Left lung (tissue), 14 donors: ENCODE measurements at places on chromosomes 16 and 17. TPM values are rescaled to one million over a fixed set of nuclear protein-coding genes. Genes with fewer than 3 reads are reported as not detected.

GRCh38 chr16:55039931-55040330, 109.3 kb downstream of the IRX5 start:
- no peak for DNase-seq

GRCh38 chr16:85227084-85227945, 115.0 kb upstream of the CIBAR2 start:
- no peak for DNase-seq

DNA sequence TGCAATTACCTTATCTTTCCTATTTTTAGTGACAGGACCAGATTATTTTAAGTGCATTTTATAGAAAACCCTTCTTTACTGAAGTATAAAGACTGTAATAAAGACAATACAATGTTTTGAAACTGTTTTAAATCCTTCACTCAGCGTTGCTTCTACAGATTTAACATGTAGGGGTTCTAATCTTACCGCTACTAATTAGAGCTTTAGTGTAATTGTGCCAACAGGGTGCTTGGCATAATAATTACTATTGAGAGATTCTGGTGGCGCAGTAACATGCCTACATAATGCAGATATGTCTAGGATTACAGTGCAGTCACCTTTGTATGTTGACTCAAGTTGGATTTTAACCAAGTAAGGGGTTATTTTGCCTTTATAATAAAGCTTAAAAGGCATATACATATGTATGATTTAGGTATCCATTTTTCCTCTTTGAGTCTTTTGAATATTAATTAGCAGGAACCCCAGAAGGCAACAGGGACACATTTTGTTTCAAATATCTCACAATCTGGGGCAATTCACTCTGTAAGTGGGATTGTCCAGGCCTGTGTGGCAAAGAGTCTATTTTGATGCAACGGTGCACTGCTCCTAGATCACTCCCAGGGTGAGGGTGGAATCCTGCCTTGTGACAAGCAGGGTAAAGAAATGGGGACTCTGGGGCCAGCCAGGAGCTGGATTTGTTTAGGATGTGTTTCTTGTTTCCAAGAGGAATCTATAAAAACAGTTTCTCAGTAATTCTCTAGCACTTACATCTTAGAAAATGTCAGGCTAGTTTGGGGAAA, 604.7 kb upstream of the SALL1 start:
- DNase-seq = no peak

- DNase-seq = no peak
Observed at GRCh38 chr17:81650951-81651350, 5.4 kb downstream of the PDE6G start.

DNA sequence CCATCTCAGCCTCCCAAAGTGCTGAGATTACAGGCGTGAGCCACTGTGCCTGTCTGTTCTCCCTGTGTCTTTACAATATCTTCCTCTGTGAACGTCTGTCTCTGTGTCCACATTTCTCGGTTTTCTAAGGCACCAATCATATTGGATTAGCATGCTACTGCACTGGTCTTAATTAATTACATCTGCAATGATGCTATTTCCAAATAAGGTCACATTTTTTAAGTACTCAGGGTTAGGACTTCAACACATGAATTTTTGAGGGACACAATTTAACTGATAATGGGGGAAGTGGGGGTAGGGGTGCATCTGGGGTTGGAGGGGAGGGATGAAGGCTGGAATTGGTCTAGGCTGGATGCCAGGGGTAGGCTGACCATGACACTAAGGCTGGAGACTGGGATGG, 102.6 kb downstream of the N4BP1 start:
- no peak for DNase-seq

DNA sequence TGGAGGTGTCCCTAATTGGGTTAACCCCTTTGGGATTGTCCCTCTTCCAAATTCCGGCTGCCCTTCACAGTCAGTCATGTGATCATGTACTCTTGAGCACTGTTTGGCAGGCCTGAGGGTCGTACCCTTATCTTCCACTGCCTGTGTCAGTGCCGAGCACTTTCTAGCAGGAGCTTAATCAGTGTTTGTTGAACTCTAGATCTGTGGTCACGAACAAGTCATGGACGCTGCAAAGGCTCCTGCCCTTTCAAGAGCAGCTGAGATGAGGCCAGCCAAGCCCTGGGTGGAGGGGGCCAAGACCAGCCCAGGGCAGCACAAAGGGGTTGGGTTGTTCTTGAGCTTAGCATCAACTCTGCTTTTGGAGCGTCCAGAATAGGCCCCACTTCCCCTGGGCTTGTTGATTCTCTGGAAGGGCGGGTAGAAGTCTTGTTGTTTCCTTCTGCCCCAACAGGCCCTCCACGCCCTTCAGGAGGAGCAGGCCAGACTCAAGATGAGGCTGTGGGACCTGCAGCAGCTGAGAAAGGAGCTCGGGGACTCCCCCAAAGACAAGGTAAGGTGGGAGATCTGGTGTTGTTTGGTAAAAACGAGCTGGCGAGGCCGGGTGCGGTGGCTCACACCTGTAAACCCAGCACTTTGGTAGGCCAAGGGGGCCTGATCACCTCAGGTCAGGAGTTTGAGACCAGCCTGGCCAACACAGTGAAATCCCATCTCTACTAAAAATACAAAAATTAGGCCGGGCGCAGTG, 5.3 kb downstream of the IFI35 start:
- peak; percentile 39 for DNase-seq

- DNase-seq = no peak
Observed at GRCh38 chr16:66972983-66973382, 11.9 kb downstream of the CES3 start.

DNA sequence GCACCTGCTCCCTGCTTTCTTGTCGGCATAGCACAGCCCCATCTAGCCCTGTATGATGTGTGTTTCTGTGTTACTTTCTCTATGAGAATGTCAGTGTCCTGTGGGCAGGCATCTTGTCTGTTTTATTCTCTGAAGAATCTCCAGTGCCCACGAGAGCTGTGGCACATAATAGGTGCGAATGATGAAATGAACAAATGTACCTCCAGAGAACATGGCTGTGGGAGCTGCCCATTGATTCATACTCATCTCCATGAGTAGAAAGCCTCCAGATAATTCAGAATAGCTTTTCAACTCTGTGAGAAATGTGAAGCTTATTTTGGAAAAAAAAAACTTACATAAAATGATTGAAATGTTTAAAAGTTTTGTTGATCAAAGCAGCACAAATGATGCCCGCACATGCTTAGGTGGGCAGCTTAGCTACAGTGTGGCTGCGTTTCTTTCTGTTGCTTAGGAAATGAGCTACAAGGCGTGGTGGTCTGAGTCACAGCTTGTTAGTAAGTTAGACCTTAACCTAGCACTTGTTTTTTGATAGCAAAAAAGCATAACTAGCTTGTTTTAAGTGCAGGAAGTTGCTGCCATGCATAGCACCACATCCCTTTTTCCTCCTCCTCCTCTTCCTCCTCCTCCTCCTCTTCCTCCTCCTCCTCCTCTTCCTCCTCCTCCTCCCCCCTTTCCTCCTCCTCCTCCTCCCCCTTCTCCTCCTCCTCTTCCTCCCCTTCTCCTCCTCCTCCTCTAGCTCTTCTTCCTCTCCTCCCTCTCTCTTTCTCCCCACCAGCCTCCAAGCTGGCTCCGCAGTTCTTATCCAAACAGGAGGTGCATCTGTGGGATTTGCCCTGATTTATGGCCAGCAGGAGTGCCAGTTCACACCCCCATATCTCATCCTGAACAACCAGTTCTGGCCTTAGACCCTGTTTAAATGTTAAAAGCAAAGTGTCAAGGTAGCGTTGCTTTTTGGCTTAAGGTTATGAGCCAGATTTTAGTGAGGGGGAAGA, 221.5 kb downstream of the IRF8 start:
- no peak for DNase-seq

DNA sequence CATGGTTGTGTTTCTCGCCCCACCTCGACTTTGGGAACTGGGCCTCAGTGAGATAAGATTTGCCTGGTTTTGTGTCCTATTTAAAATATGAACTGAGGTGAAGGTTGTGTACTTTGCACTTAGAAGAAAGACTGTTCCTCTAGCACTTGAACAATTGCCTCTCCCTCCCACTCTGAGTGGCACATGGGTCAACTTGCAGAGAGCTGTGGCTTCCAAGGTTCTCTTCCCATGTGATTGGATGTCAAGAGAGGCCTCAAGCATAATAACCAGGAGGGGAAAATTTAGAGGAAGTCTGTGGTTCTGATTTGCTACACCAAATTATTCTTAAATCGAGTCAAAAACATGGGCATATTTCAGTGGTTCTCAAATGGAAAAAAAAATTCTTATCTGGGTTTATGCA, 329.2 kb downstream of the HS3ST3B1 start:
- DNase-seq = no peak

DNA sequence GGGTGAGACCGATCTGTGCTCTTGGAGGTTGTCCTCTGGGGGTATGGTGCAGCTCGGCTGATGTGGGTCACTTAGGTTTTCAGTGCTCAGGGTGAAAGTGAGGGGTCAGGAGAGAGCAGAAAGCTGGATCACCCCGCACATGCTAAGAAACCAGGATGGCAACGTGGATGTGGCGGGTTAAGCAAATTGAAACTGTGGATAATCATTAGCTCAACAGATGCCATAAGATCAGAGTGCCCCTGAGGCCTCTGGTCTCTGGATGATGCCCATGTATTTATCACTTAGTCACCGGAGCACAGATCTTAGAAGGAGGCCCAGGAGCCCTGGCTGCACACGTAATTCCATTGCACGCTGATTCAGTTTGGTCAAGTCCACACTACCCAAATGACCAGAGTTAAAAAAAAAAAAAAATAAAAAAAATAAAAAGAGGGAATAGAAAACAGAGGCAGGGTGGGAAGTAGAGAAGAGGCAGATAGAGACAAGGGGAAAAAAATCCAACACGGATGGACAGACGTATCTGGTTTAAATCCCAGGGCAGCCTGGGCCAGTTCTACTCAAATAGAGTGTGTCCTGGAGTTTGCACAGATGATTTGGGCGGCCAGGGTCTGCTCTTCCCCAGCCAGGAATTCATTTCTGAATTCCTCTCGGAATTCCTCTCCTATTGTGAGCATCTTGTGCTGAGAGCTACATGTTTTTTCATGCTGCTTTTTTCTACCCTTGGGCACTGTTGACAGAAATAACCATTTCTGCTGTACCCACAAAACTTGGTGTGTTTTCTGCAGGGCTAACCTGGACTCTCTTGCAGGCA, 378.3 kb downstream of the CPPED1 start:
- no peak for DNase-seq

DNA sequence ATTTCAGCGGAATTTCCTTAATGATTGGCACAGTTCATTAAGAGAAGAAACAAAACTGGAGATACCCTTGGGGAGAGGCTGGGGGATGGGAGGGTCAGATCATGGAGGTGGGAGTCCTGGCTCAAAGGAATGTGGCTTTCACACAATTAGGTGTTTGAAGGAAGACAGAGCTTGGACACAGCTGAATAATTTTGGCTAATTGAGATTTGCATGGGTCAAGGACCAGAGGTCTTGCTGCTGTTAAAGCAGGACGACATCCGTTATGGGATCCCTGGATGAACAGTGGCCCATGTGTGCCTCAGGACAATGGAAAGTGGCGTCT, 160.3 kb downstream of the HS3ST3B1 start:
- DNase-seq = no peak

DNA sequence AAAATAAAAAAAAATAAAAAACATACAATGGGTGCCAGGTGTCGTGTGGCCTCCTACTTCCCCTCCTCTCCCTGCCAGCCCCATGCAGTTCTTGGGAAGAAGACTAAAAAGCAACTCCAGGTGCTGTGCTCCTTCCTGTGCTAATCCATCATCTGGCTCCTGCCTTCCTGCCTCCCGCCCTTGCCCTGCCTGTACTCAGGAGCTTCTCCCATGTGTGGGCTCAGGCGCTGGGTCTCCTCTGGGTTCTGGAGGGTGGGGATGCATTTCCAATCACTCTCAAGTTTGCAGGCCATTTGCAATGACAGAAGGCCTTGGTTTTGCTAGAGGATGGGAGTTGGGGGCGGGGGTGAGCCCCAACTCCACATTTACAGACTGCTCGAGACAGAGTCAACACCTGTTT, 122.9 kb downstream of the SDK2 start:
- no peak for DNase-seq

GRCh38 chr16:66670691-66671388, 25.7 kb downstream of the CMTM4 start:
- DNase-seq = no peak

DNA sequence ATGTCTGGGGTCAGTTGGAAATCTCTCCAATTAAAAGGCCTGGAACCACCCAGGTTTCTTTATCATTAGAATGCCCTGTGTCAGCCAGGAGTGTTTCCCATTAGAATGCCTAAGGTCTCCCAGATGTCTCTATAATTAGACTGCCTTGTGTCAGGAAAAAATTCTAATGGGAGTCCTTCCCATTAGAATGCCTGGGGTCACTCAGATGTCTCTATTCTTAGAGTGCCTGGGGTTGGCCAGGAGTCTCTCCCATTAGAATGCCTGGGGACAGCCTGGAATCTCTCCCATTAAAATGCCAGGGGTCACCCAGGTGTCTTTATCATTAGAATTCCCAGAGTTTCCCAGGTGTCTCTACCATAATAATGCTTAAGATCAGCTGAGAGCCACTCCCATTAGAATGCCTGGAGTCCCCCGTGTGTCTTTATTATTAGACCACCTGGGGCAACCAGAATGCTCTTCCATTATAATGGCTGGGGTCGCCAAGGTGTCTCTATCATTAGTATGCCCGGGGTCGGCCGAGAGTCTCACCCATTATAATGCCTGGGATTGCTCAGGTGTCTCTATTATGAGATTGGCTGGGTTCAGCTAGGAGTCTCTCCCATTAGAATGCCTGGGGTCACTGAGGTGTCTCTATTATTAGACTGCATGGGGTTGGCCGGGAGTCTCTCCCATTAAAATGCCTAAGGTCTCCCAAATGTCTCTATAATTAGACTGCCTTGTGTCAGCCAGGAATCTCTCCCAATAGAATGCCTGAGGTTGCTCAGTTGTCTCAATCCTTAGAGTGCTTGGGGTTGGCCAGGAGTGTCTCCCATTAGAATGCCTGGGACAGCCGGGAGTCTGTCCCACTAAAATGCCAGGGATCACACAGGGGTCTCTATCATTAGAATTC, 2254.6 kb downstream of the TP53TG3F start:
- DNase-seq = no peak

GRCh38 chr16:25034911-25035310, 19.7 kb upstream of the ARHGAP17 start:
- no peak for DNase-seq

DNA sequence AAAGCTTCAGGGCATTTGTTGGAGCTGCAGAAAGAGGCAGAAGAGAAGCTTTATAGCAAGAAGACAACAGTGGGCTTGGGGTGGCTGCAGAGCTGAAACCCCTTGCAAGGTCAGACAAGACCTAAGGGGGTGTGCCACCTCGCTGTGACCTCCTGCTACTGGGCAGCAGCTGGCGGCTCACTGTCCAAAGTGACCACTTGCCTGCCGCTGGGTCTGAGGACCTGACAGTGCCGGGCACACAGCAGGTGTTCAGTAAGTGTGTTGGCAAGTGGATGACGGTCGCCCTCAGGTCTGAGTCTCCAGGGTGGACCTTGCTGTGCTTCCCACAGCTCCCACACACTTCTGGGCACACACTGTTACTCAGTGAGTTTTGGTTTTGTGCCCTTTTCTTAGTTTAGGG, 336.5 kb downstream of the C16orf95 start:
- DNase-seq = no peak

AARSD1 gene
- 27.5 TPM for total RNA-seq

TMEM11 gene
- 25.1 TPM for total RNA-seq

GHDC gene
- 25.8 TPM for total RNA-seq

TAOK2 gene
- 64.5 TPM for total RNA-seq

KRTAP9-2 gene
- total RNA-seq = not detected

SLC5A10 gene
- not detected for total RNA-seq
